ENCODE measurements at places on chromosomes 3 and 15. TPM values are rescaled to one million over a fixed set of nuclear protein-coding genes. Genes with fewer than 3 reads are reported as not detected.

The LRRN1 gene
- not detected for total RNA-seq

The LRRIQ4 gene
- total RNA-seq: not detected

The ADCY5 gene
- under 0.01 TPM for total RNA-seq

The RARRES1 gene
- 0.59 TPM for total RNA-seq

The CPNE9 gene
- not detected for total RNA-seq

The ZNF654 gene
- total RNA-seq: 12.5 TPM

The TUBGCP5 gene
- 35.8 TPM for total RNA-seq
